Aorta (tissue), 5 donors: ENCODE measurements at places on chromosomes 3 and 15. TPM values are rescaled to one million over a fixed set of nuclear protein-coding genes. Genes with fewer than 3 reads are reported as not detected.

GASK1A gene
- 0.38 TPM for polyA plus RNA-seq

CDHR4 gene
- polyA plus RNA-seq = 5.0 TPM

LRRIQ4 gene
- not detected for polyA plus RNA-seq

DLEC1 gene
- polyA plus RNA-seq = 0.59 TPM

UACA gene
- 185 TPM for polyA plus RNA-seq

SLC24A5 gene
- polyA plus RNA-seq = not detected

KCNMB2 gene
- polyA plus RNA-seq = not detected

SAMMSON gene
- polyA plus RNA-seq = 3.6 TPM

HTD2 gene
- polyA plus RNA-seq = 7.7 TPM

CMTM7 gene
- 2.0 TPM for polyA plus RNA-seq

LRCH3 gene
- polyA plus RNA-seq = 15.4 TPM
